Right cardiac atrium (tissue), 5 donors: ENCODE measurements at places on chromosomes 11 and 22. TPM values are rescaled to one million over a fixed set of nuclear protein-coding genes. Genes with fewer than 3 reads are reported as not detected.

DNA sequence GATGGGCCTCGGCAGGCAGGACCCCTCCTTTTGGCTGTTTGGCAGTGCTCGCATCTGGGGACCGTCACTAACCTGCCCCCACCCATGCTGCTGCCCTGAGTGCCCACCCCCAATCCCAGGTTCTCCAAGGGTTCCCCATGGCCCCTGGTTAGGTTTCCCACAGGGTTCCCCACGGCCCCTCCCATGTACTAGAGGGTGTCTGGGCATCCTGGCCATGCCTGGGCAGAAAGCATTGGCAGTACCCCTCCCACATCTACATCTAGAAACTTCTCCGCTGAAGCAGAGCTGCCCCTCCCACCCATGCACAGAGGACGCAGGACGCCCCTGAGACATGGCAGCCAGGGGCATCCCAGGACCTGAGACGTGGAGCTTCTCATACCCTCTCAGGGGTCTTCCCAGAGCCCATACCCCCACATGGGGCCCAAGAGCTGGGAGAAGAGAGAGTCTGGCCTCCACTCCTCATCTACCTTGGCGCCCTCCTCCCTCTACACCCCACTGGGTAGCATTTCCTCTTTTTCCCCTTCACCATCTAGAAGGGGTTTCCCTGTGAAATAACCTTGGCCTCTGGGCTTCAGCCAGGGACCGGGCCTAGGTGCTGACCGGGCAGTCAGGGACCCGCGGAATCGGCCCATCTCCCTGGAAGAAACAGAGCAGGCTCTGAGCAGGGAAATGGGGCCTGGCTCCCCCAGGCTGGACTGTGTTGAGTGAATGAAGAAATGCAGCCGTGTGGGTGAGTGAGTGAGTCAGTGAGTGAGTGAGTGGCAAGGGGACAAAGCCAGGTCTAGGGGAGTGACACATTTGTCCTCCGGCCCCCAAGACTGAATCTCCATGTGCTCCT is 987.3 kb downstream of the BRD1 start:
- DNase-seq, result peak; percentile 2

DNA sequence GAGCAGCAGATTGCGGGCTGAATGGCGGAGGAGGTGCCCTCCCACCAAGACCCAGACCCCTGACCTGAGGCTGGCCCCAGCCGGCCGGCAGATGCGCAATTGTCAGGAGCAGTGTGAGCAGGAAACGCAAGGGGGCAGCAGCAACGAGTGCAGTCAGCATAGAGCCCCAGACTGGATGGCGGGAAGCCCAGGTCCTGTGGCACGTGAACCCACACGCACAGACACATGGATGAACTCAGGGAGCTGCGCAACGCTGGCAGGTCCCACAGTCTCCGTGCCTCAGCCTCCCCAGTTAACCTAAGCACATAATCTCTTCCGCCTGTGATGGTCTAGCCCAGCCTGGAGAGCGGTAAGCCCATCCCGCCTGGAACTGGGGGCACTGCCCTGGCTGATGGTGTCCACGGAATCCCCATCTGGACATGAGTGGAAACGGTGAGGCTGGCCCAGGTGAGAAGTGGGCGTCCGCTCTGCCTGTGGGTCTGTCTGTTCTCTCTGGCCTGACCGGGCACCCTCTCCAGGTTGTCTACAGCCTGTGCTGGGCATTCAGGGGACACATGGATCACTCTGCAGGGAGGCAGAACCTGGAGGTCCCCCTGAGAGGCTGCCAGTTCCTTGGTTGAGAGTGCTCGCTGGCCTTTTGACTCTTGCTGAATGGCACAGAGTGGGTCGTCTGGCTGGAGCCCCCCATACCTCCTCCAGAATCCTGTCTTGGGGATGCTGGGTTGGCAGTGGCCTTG is 626 bp upstream of the TBX10 start:
- peak; percentile 83 for DNase-seq

The PDGFD gene
- 10.5 TPM for polyA plus RNA-seq

GRCh38 chr22:21989049-21989448 is 6.5 kb upstream of the TOP3B start:
- no peak for DNase-seq

DNA sequence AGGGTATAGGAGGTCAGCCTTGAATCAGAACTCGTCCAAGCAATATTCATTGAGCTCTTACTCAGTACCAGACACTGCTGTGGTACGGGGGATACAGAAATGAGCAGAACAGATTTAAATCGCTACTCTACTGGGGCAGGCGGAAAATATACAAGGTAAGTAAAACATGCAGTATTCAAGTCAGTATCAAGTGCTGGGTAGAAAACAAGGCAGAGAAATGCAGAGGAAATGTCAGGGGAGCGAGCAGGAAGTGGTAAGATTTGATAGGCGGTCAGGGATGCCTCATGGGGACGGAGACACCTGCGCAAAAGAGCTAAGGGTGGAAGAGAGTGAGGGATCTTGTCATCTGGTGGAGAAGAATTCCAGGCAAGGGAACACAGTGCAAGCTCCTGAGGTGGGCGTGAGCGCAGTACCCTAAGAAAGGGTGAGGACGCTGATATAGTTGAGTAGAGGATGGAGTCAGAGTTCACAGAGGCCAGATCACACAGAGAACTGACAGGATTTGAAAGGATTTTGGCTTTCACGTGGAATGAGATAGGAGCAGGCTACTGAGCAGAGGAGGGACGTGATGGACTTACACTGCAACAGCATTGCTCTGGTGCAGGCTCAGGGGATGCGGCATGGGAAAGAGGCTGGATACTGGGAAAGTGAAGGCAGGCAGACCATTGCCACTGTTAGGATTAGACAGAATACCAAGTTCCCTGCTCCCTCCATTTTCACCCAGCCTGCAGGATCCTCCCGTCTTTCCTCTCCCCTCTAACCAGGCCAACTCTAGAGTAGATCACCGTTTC is 35.8 kb downstream of the SC5D start:
- no peak for DNase-seq

The CSNK2A3 gene
- 0.43 TPM for polyA plus RNA-seq

- DNase-seq, result no peak
Measured at GRCh38 chr11:85379066-85379465, 248.1 kb downstream of the DLG2 start.

DNA sequence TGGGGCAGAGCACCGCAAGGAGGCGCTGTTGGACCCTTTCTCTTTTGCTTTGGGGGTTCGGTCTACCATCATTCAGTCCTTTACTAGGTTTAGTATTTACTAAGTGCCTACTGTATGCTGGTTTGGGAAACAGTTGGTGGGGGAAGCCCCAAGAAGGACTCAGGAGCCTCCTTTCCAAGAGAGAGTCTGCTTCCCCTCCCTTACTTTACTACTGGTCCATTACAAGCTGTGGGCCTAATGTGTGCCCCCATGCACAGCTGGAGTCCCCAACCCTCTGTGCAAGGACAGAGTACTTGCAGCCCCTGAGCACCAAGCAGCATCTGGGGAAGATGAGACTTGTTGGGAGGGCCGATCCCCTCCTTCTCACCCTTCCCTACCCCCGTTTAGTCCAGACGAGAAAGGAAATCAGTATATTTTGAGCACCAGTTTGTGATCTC is 876 bp upstream of the UBE2L6 start:
- DNase-seq, result no peak

The OR51B5 gene
- 0.14 TPM for polyA plus RNA-seq

DNA sequence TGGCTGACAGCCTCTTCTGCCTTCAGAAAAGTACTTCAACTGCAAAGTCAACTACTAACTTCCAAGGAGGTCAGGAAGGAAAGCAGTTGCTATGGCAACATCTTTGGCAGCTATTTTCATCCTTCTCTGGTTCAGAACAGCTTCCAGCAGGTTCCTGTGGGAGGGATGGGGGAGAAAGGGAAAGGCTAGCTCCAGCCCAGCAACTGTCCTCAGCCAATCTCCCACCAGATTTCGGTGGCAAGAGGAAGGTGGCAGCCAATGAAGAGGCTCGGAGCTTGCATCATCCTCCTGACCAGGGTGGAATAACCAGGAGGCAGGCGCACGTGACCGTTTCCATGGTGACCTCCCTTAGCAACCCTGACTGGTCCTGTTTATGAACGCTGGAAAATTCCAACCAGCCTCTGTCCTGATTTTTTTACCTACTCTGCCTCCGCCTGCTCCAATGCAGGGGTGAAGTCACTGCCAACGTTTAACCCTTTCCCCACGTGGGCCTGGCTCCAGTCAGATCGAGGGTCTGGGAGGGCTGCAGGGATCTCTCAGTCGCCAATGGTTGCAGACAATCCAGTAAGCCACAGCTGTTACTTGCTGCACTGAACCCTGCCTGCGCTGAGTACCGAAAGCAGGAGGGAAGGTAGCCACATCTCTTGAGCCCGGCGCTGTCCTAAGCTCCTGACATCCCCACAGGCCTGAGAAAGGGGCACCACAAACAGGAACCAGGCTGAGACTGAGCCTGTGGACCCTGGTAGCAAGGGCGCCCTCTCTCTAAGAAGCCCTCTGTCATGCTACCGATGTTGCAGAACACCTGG is 11.2 kb upstream of the MALAT1 start:
- DNase-seq, result peak; percentile 98

- DNase-seq, result peak; percentile 82
Measured at GRCh38 chr11:13316528-13316961, 39.0 kb downstream of the BMAL1 start.

- DNase-seq, result no peak
Measured at GRCh38 chr11:96748639-96749370, 359.0 kb downstream of the JRKL start.

DNA sequence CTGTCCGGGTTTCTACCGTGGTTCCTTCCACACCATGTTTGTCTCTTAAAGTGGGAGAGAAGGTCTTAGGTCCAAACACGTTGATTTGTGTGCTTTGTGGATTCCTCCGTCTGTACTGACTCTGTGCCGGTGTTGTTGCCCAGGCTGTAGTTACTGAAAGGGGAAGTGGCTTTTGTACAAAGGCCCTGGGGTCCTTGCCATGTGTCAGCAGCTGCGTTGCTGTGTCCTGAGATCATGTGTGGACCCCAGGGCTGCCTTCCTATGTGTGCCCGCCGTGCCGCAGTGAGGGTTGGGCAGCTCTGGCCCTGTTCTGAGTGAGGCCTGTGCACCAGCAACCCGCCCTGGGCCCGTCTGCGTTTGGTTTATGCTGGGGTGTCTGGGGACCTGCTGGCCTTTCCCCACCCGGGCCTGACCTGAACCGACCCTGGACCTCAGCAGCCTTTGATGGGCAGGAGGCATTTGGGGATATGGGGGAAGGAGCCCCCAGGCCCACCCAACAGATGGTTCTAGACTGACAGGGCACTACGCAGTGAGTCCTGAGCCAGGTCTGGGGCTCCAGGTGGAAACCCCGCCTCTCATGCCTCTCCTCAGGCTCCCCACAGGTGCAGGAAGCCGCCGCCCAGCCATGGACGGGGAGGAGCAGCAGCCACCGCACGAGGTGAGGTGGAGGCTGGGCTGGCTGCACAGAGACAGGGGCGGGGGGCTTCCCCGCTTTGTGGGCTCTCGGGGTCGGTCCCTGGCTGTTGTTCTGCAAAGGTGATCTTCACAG is 6.9 kb downstream of the TRABD start:
- no peak for DNase-seq

- no peak for DNase-seq
Measured at GRCh38 chr11:73931039-73931645, 19.7 kb upstream of the DNAJB13 start.

DNA sequence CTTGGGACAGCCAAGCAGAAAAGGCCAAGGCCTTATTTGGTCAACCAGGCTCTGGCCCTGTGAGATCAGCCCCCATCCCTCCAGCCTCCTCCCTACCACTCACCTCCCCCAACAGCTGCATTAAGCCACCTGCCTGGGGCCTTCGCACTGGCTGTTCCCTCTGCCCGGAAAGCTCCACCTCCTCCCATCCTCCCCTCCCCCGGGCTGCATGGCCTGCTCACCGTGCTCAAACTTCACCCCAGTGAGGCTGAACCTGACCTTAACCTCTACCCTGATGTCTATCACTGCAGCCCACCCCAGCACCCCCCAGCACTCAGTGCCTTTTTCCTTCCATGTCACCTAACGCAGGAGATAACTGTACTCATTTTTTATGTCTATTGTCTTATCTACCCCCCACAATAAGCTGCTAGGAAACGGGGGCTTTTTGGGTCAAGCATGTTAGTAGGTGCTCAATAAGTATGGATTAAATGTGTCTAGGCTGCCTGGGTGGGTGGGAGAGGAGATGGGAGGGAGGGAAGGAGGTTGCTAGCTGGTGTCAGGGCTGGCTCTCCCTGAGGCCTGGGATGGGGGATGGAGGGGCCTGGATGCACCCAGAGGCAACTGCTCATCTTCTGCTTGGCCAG is 912 bp downstream of the PTPRCAP start:
- DNase-seq, result peak; percentile 61

GRCh38 chr22:38401336-38402084 is 53.5 kb downstream of the KCNJ4 start:
- no peak for DNase-seq

The PIH1D2 gene
- polyA plus RNA-seq, result 1.8 TPM

DNA sequence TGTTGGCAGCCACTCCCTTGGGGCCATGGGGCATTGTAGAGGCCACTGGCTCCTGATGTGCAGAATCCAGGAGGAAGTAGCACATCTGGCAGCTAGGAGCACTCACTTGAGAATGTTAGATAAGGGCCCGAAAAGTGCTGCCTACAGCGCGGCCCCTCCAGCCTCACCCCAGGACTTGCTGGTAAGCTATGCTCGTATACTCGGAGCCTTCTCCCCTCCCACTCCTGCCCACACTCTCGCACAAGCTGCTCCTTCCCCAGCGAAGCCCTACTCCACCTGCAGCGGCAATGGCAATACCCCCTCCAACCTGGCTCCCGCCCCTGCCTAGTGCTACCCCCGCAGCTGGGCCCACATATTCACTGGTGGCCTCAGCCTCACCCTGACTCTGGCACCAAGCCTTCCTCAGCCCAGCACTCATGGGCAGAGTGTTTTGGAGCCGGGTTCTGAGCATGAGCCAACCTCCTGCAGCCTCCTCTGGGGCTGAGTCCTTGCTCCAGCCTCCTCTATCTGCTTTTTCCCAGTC is 47.7 kb downstream of the PDE2A start:
- DNase-seq, result peak; percentile 76

The BBOX1 gene
- polyA plus RNA-seq, result 0.16 TPM

GRCh38 chr22:37752189-37753087 is 55.3 kb upstream of the GCAT start:
- peak; percentile 98 for DNase-seq

- no peak for DNase-seq
Measured at GRCh38 chr22:40183029-40183581, 5.4 kb downstream of the TNRC6B start.
